Cardiac muscle cell (in vitro differentiated cells and primary cell): ENCODE measurements at places on chromosomes 16 and 17. TPM values are rescaled to one million over a fixed set of nuclear protein-coding genes. Genes with fewer than 3 reads are reported as not detected.
A peak's percentile ranks its signal among the peaks of the same experiment; 100 is the strongest.

DNA sequence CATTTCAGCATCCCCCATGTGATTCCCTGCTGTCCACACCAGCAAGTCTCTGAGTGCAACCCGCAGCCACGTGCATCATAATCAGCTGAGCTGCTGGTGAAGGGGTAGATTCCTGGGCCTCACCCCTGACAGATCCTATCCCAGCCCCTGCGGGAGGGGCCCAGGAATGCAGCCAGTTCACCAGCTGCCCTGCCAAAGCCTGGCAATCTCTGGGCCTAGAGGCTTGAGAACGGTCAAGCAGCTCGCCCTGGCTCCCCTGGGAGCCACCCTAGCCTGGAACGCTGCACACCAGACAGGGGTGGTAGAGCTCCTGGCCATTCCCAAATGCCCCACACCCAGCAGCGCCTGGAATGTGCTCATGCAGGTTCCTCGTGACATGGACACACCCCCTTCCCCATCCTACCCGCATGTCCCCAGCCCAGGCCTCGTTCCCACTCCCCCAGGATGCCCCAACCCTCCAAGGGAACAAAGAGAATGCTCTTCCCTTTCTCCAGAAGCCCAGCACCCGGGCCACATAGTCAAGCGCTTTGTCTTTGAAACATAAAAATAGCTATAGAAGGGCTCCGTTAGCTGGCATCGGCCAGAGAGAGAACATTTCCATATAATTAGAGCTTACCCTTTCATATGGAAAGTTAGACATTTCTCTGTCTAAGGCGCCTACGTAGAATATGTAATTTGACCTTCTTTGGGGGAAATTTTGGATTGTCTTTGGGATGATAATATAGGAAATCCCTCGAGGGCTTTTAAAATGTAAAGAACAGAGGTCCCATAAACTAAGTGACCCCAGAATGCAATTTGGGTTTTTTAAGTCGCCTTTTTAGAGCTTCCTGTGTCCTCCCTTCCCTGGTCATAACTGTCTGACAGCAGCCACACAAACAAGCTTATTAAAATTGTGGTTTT lies 3.4 kb downstream of the CEP295NL start:
- DNase-seq: peak; percentile 44

Gene SYCE1L
- 0.99 and 3.2 TPM in 2 replicates for total RNA-seq

DNA sequence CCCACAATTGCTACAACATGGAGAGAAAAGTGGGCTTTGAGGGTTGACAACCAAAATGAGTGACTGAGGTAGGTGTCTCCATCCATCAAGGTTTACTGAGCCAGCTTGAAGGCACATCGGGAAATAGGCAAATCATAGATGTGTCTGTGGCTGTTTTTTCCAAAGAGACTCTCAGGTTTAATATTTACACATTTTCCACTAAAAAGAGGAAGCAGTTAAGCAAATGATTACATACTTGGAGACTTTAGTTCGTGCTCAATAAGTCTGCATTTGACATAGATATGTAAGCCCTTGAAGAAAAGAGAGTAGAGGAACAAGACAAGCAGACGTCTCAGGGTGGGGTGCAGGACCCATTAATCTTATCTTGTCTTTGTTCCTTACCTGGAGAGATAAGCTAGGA lies 148.9 kb upstream of the COX10 start:
- no peak for DNase-seq

DNA sequence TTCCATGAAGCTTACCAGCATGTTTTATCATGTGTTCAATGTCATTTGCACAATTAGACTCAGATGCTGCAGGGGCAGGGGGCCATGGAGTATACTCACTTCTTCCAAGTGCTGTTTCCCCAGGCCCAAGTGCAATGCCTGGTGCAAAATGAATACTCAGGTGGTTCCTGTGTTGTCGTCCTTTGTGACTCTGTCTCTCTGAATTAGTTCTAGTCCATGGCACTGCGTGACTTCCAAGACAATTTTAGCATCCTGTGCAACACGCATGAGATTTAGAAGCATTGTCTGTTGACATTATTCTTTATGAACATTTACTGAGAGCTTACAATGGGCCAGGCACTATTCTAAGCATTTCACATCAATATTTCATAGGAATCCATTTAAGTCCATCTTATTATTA lies 769.7 kb upstream of the RBFOX1 start:
- DNase-seq: no peak

Gene DRC3
- 0.18 and 0.21 TPM in 2 replicates for total RNA-seq

- DNase-seq: peak; percentile 65
Measured at GRCh38 chr16:24036614-24037013, 200.8 kb downstream of the PRKCB start.

Gene AXIN1
- total RNA-seq: 29.1 and 49.7 TPM in 2 replicates

Gene COA3
- total RNA-seq: 84.1 and 113 TPM in 2 replicates

GRCh38 chr16:26614237-26614841 lies 452.4 kb upstream of the C16orf82 start:
- DNase-seq: no peak

Gene ABI3
- 0.24 and 0.32 TPM in 2 replicates for total RNA-seq

Gene KCNJ18
- total RNA-seq: not detected in 2 replicates

Gene C16orf89
- total RNA-seq: 0.49 TPM in 1 of 2 replicates, not detected in the other

GRCh38 chr17:42548070-42548837 lies 4.5 kb upstream of the HSD17B1 start:
- peak; percentile 60 for DNase-seq

DNA sequence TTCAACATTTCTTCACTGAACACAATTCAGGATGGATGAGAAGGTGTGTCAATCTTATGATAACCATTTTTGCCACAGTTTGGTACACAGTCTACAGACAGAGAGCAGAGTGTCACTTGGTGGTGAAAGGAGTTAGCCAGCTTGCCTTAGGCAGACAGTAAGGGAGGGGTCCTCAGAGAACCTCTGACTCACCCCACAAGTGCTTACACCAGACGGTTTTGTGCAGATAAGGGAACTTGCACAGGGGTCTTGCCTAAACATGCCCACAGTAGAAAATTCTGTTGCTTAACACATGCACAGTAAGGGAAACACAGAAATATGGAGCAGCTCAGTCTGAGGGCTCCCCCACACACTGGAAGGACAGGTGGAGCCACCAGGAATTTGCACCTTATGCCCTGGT lies 204.5 kb upstream of the CDH8 start:
- no peak for DNase-seq

Gene NPIPA8
- 0.39 TPM in 1 of 2 replicates, not detected in the other for total RNA-seq

GRCh38 chr17:43574896-43575525 lies 28.9 kb upstream of the ETV4 start:
- no peak for DNase-seq

- no peak for DNase-seq
Measured at GRCh38 chr16:29745121-29745852, 503 bp downstream of the C16orf54 start.

Gene KIF2B
- not detected in 2 replicates for total RNA-seq

DNA sequence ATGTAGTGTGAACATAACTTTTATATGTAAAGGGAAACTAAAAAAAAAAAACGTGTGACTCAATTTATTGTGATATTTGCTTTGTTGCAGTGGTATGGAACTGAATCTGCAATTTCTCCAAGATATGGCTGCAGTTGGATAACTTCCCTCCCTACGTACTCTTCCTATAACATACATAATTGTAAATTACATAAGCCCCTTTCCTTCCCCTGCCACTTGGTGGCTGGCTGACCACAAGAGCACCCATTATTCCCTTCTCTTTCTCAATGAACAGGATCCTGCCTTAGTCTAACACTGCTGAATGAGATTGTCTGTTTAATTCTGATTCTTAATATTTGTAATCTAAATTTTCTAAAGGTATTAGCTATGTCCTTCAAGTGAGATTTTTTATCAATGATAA lies 27.8 kb downstream of the CCL4 start:
- DNase-seq: peak; percentile 15

GRCh38 chr17:14427900-14428647 lies 127.2 kb downstream of the HS3ST3B1 start:
- no peak for DNase-seq

DNA sequence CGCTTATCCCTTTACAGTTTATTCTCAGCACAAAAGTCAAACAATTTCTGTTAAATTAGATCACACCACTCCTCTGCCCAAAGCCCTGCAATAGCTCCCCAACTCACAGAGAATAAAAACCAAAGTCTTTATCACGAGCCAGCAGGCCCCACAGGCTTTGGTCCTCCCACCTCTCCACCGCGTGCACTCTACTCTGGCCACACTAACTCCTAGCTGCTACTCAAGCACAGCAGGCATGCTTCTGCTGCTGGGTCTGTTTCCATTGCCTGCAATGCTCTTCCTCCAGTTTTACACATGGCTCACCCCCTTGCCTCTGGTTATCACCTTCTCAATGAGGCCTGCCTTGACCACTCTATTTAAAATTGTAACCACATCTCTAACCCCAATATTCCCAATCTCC lies 27.6 kb downstream of the HELZ start:
- no peak for DNase-seq

DNA sequence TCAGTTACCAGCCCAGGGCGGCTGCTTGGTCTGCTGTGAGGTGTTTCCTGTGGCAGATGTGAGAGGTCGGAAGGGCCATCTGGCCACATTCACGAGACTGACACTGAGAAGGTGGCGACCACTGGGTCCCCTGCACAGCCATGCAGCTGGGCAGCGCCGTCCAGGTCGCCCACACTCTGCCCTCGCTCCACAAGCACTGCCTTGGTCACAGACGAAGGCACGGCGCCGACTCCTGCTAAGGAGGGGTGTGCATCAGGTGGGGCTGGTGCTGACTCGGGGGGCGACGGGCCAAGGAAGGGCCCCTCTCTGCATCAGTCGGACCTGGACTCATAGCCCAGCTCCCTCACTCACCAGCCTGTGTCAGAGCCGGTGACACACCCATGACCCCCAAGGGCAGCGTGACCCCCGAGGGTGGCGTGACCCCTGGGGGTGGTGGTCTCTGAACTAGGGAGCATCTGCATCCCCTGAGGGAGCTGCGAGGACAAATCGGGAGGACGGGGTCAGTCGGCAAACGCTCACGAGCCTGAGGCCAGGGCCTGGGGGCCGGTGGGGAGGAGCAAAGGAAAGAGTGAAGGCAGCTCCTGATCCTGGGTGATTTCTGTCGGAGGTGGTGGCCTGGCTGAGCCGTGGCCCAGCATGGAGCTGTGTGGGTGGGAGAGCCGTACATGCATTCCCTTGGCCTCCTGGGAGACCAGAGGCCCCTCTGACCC lies 30.4 kb downstream of the NME3 start:
- DNase-seq: no peak

DNA sequence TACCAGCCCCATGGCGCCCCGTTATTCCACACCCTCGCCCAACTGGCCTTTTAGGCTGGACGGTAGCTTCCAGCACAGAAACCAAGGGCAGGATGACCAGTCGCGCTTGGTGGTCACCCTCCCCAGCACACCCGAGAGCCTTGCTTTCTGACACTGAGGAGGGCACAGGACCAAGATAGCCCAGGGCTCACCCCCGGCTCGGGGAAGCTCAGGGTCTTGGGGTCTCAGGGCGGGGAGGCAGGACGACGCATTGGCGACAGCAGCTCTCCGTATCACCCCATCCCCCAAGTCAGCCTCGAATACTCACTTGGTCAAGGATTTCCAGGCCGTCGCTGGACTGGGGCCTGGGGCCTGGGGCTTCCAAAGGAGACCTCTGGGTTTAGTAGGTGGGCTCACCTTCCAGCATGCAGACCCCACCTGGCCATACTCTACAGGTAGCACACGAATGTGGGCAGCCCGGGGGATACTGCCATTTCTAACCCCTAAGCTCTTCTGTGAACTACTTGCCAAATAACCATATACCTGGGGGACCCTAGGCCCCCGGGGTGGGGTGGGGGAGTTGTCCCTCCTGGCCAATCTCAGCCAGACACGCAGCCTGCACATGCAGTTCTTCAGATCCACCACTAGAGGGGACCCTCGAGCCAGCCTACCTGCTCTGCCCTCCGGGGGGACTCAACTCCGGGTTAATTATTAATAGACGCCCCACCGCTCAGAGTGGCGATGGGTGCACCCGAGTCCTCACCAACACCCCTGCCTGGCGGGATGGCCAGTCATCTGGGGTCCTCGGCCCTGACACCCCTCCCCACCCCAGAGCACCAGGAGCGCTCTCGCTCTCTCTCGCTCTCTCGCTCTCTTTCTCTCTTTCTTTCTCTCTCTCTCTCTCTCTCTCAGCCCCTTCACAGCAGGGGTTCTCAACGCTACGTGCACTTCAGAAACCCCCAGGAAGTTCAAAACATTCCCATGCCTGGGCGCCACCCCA lies 30.0 kb downstream of the TBC1D16 start:
- peak; percentile 58 for DNase-seq

- no peak for DNase-seq
Measured at GRCh38 chr17:82034371-82035011, 3.0 kb downstream of the DCXR start.

DNA sequence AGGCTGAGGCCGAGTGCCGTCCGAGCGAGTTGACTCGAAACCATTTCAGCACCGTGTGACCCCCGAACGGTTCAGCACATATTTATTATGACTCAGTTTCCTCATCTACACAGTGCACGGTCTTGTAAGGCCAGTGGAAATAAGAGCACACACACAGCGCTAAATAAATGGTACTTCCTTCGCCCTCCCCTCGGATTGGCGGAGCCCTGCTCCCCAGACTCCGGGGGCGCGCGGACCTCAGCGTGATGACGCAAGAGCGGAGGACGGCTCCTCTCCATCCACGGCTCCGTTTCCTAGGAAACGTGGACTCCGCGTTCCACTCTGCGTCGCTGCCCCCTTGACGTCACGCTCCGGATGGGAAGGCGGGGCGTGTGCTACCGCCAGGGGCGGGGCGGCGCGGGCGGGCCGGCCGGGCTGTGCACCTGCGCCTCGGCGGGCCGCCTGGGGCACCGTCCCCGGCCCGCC lies at the start of gene PARD6A:
PARD6A (plus strand) TSS at position 397 of the 465 bp plus-strand sequence. CDS start 79 bp downstream, outside the sequence.
- DNase-seq: peak; percentile 98

- DNase-seq: no peak
Measured at GRCh38 chr17:4898927-4899326, 409 bp upstream of the C17orf107 start.

- DNase-seq: no peak
Measured at GRCh38 chr17:27947005-27947406, 53.8 kb upstream of the LYRM9 start.

Gene OSGIN1
- 0.60 and 3.4 TPM in 2 replicates for total RNA-seq

DNA sequence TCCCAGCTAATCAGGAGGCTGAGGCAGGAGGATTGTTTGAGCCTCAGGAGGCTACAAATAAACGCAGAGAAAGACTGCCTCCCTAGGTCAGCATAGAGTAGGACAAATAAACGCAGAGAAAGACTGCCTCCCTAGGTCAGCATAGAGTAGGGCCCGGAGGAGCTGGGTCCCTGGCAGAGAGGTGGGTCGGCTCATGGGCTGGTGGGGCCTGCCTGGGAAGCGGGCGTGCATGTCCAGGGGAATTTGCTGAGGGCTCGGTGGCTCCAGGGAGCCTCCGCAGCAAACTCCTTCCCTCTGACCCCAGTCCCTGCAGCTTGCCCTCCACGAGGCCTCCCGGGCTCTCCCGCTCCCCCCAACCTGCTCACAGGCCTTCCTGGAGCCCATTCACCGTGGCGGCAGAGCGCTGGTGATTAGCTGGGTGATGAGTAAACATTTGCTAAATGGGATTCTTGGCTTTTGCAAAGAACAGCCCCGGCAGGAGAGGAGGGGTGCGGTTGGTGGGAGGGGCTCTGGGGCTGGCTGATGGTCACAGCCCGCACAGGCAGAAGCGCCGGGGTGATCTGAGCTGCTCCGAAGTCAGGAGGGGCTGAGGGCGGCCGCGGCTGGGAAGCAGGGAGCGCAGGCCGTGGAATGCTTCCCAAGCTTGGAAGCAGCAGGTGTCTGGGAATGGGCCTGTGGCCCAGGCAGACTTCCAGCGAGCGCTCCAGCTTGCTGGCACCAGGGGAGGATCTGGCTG lies 93.1 kb downstream of the RTN4RL1 start:
- DNase-seq: peak; percentile 6

Gene TNFRSF17
- total RNA-seq: not detected in 2 replicates

Gene TADA2A
- 20.6 and 24.0 TPM in 2 replicates for total RNA-seq
